Activated naive CD4-positive, alpha-beta T cell treated with anti-CD3 and anti-CD28 coated beads for 36 hours (primary cell): ENCODE measurements at places on chromosomes 11 and 22.

DNA sequence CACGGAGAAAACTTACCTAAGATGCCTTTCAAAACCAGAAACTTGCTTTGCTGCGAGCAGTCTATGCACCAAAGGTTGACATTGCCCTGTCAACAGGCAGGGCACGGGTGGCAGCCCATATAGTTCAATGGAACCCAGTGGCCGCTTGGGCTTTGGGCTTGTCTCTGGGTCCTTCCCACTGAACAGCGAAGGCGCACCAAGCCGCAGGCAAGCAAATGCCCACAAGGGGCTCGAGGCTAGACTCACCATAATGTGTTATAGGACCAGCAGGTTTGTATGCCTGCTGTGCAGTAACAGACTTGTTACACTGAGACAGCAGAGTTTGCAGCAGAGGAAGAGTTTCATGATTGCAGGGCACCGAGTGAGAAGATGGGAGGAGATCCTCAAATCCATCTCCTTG, 20.3 kb downstream of the CLDN5 start:
- no peak for DNase-seq

- DNase-seq: no peak
These were observed 9.9 kb upstream of the SEC14L3 start for GRCh38 chr22:30481711-30482110.

DNA sequence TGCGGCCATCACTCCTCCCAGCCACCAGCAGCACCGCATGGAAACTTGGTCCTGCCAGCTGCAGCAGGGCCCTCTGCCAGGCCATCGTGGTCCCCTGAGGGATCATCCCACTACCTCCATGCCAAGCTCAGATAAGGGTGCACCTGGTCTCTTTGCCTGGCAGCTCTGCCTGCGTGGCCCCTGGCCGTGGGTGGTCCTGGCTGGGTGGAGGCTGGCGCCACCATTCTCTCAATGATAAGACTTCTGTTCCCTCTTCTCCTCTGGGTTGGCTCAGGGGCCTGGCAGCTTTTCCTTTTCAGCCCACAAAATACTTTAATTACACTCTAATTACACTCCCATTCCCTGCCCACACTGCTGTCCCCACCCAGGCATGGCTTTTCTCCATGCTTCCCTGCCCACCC, 26.8 kb upstream of the TSKU start:
- no peak for DNase-seq

GRCh38 chr11:45223496-45223895, 62.6 kb downstream of the SYT13 start:
- no peak for DNase-seq

GRCh38 chr22:25704701-25705100, 37.3 kb upstream of the MYO18B start:
- no peak for DNase-seq

DNA sequence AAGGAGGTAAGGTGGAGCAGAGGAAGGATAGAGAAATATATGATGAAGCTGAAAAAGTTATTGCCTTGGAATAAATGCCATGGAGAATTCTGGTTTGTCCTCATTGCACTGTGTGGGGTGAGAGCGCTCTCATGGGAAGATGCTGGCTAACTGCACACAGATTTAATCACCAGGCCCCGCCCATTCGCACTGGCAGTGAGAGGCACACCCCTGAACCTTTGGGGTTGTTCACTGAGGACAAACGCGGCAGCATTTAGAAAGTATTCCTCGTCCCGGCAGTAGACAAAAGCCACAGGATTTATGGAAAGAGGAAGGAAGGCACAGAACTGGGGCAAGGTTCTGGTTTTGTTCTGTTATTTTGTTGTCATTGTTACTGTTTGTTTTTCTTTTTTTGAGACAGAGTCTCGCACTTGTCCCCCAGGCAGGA, 70.2 kb downstream of the MED15 start:
- DNase-seq: no peak

DNA sequence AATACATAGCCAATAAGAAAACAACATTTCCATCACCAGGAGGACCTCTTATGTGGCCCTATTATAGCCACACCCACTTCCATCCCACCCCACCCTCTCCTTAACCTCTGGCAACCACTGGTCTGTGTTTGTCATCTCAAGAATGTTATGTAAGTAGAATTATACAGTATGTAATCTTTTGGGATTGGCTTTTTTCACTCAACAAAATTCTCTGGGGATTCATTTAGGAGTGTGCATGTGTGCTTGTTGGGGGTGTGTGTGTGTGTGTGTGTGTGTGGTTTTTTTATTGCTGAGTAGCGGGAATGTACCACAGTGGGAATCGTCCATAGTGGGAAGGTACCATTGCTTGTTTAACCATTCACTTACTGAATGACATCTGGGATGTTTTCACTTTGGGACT, 5.2 kb downstream of the KCNJ5 start:
- DNase-seq: no peak

DNA sequence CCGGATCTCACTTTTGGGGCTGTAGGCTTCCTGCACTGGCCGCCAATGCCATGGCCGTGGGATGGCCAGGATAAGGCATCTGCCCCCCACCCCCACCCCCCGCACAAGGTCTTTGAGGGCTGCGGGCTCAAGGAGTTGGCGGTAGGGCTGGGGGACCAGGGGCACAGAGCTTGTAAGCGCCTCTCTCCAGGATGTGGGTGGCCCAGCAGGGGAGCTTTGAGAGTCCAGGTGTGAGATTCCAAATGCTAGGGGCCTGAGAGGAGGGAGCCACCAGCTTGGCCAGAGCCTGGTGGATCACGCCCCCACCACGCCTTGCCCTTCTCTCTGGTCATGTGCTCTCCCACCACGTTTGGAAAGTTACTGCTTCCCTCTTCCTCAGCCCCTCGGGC, 5.0 kb downstream of the CD81 start:
- no peak for DNase-seq

GRCh38 chr11:119378851-119379465, 2.5 kb downstream of the USP2 start:
- no peak for DNase-seq

- no peak for DNase-seq
These were observed 430.8 kb upstream of the CNTN5 start for GRCh38 chr11:98589967-98590366.

DNA sequence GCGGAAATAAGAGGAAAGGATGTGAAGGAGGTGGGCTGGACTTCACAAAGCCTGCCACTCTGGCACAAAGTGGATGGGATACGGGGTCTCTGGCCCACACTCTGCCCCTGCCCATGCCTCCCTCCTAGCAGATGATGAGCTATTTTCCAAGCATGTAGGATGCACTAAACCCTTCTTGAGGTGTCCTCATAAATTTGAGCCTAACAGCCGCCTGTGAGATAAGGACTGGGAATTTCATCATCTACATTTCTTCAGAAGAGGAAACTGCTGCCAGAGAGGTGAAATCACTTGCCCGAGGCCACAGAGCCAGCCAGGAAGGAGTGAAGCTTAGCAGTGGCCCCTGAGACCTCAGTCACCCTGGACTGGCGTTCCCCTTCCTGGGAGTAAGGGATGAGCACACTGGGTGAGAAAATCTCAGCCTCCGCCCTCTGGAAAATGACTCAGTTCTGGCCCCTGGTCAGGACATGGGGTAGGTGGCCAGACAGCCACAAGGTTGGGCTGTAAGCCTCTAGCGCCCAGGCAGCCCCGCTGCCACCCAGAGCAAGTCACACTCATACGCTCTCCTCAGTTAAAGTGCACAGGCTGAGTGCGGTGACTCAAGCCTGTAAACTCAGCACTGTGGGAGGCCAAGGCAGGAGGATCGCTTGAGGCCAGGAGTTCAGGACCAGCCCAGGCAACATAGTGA, 27.9 kb downstream of the MB start:
- DNase-seq: no peak

DNA sequence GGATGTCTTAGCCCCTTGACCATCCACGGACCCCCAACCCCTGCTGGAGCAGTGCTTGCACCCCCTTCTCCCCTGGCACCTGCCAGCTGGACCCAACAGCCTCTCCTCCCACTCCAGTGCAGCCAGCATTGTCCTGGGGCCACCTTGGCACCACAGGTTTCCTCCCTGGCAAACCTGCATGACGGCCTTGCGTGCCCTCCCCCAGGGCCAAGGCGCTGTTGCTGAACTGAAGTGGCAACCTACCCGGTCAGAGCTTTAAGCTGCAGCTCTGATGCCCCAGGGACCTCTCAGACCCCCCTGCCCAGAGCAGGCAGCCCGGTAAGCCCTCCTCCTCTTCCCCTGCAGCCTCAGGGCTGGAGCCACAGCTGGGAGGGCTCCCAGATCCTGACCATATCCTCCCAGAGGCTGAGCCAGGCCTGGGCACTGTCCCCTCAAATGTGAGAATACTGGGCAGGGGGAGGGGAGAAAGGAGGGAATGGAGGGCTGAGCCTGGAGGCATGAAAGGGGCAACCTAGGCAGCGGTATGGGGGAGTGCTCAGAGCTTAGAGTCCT, 1.8 kb upstream of the LRRC75B start:
- DNase-seq: no peak

DNA sequence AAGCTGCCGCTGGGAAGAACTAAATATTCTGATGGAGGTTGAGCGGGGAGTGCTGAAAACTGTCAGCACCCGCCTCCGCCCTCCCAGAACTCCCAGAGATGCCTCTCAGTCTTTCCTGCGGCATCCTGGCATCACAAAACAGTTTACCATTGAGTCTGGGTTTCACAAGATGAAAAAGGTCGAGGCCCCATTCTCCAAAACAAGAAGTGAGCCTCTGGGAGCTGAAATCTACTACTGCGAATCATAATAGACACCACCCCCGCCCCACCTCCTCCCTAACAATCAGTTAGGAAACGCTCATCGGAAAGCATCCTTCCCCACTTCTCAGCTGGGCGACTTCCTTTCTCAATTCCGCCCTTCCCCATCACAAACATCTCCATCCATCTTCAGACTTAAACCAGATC, 1.0 kb downstream of the SUN2 start:
- peak; percentile 72 for DNase-seq

DNA sequence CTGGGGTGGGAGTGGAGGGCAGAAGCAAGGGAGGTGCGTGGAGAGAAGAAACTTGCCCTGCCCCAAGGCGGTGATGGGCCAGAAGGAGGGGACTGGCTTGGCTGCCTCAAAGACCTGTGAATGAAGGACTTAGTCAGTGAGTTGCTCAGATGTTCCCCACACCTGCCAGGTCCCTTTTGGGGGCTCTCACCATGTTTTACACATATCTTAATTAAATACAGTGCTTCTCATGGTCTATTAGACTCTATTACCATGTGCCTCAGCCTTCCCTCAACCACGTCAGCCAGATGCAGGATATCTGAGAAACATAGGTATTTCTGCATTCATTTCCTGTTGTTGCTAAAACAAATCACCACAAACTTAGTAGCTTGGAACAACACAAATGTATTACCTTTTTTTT, 429.5 kb downstream of the BUD13 start:
- DNase-seq: no peak

DNA sequence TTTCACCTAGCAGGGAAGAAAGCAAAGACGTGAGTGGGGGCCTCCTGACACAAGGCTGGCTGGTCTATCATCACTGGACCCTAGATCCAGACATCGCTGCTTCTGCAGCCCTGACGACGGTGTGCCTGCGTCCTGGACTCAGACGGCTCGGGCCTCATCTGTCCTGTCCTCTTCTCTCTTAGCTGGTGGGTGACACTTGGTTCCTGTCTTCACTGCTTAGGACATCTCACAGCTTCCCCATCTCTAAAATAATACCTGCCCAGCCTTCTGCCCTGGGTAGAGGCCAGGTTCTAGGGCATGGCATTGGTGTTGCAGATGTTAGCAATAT, 41.3 kb downstream of the APOL1 start:
- DNase-seq: no peak

DNA sequence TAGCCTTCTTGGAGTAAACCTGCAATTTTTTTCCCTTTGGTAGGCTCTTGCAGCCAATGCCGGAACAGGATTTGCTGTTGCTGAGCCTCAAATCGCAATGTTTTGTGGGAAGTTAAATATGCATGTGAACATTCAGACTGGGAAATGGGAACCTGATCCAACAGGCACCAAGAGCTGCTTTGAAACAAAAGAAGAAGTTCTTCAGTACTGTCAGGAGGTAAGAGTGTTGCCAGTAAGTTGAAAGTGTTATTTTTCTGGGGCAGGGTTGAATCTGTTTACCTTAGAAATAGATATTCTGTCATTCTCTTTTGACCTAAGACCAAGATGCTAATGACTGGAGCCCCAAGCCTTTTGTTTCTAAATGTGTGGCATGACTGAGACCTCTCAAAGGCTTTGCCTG, 39.7 kb downstream of the APLP2 start:
- DNase-seq: no peak

DNA sequence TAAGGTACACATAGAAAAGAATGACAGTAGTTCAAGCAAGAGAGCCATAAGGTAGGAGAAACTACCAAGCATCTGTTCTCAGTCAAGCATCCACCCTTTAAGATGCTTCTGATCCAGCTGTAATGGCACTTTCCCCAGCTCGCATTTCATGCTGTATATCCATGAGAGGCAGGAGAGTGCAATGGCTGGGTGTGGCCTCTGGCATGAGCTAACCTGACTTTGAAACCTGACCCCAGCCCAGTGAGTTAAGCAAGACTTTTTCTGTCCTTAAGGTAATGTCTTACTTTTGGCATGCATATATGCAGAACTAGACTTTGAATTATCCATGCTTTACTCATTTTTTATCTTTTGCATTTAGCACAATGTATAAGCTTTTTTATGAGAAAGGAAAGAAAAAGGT, 79.8 kb upstream of the CNTN5 start:
- DNase-seq: no peak

DNA sequence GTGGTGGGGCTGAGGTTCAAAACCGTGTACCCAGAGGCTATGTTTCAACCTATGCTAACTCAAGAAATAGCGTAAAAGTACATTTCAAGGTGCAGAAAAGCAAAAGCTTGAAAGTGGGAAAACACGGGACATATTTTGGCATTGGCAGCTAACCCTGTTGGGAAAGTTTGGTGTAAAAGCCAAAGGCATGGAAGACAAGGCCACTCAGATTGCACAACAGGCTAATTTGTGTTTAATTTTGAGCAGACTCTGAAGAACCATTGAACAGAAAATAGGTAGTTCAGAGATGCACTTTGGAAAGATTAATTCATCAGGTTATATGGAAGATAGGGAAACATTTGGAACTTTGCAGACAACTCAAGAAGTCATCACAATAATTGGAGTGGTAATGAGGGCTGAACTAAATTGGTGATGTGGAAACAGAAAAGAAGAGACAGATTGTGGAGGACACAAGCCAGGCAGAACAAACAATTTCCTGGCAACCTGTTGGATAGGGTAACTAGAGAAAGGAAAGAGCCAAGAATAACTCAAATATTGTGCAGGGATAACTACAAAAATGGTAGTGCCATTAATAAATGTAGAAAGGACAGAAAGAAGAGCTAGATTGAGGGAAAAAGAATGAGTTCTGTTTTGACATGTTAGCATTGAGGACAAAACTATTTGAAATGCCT, 140.5 kb upstream of the PGR start:
- no peak for DNase-seq

GRCh38 chr11:4059424-4059823, 35.2 kb upstream of the RRM1 start:
- no peak for DNase-seq

- no peak for DNase-seq
These were observed 49.4 kb downstream of the RSF1 start for GRCh38 chr11:77771135-77771534.

GRCh38 chr11:19121646-19122045, 4.7 kb downstream of the ZDHHC13 start:
- DNase-seq: peak; percentile 10

- DNase-seq: no peak
These were observed 853.5 kb downstream of the METTL15 start for GRCh38 chr11:28961726-28962125.
